ENCODE measurements at places on chromosomes 3 and 15.

DNA sequence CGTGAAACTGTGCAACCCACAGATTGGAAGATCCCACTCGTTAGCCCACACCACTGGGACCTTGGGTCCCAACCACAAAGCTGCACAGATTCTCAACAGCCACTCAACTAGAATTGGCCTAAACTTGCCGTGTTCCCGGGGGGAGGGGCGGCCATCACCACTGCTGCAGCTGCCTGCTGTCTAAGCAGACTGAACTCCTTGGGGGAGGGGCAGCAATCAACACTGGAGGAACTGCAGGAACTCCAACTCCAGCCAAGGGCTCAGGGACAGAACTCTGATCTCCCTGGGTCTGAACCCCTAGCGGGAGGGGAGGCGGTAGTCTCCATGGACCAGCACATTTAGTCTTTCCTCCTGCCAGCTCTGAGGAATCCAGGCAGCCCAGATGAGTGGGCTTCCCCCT, 205.9 kb downstream of the RSL24D1 start:
- no peak for DNase-seq

GRCh38 chr3:58350627-58351013, 17.9 kb downstream of the PXK start:
- DNase-seq, result no peak

DNA sequence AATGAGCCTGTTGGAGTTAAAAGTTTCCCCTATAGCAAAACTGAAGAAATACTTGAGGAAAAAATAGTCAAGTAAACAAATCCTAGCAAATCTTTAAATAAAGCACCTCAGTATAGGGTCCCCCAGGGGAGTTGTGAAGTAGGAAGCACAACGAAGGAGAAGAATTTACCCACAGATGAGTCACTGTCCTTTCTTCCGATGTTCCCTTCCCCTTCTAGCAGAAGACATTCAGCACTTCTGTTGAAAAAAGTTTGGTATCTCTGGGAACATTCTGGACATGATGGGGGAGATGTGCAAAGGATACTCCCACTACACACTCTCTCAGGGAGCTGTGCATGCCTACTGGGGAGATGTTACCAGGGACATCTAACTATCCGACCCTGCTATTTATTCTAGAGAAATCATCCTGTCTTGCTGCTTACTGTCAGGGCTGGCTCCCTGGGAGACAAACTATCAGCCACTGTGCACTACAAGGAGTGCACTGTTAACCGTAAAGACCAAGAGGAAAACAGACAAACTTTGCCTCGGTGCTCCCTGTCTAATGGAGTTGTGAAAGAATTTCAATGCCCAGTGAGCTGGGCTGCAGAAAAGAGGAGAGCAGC, 93.8 kb downstream of the RFTN1 start:
- DNase-seq, result no peak

DNA sequence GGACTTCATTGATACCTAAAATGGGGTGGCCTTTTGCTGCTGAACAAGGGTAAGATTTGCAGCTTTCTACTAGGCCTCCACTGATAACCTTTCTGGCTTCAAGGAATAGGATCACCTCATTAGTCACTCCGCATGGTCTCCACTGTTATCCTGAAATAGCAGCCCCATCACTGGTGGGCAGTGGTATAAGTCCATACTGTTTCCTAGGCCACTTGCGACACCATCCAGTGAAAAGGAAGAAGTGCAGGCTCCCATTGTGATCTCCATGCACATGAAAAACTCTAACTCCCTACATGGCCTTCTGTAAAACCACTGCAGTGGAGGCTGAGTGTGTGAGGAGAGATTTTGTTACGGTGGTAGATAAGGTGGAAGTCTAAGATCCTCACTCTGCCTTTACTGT, 1455.9 kb downstream of the SI start:
- DNase-seq, result no peak

GRCh38 chr15:92468991-92469390, 75.3 kb downstream of the ST8SIA2 start:
- DNase-seq, result no peak

DNA sequence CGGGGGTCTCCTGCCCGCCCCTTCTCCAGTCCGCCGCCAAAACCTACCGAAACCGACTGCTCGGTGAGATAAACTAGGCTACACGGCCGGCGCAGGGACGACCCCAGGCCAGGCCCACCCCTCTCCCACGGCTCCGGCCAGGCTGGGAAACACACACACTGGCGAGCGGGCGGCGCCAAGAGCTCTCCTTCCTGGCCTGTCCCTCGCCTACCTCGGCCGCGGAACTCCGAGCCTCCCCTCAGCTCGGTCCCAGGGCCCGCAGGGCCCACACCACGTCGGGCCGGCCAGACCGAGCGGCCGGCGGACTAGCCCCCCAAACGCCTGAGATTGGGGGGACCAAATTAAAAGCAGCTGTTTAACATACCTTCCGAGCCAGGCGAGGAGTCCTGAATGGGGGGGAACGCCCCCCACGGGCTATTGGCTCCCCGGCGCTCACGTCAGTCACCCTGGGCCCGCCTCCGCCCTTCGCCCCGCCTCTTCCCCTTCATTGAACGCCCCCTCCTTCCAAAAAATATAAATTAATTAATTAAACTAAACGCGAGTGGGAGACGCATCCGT, 4.0 kb upstream of the SIN3A start:
- DNase-seq, result peak; percentile 9

GRCh38 chr15:67174864-67175573, 79.4 kb downstream of the AAGAB start:
- DNase-seq, result peak; percentile 21

- DNase-seq, result no peak
Measured at GRCh38 chr3:57062101-57062631, 1.7 kb downstream of the SPATA12 start.

GRCh38 chr3:4501437-4501836, 8.3 kb downstream of the ITPR1 start:
- no peak for DNase-seq

- no peak for DNase-seq
Measured at GRCh38 chr15:71542836-71543235, 267.5 kb upstream of the NR2E3 start.

DNA sequence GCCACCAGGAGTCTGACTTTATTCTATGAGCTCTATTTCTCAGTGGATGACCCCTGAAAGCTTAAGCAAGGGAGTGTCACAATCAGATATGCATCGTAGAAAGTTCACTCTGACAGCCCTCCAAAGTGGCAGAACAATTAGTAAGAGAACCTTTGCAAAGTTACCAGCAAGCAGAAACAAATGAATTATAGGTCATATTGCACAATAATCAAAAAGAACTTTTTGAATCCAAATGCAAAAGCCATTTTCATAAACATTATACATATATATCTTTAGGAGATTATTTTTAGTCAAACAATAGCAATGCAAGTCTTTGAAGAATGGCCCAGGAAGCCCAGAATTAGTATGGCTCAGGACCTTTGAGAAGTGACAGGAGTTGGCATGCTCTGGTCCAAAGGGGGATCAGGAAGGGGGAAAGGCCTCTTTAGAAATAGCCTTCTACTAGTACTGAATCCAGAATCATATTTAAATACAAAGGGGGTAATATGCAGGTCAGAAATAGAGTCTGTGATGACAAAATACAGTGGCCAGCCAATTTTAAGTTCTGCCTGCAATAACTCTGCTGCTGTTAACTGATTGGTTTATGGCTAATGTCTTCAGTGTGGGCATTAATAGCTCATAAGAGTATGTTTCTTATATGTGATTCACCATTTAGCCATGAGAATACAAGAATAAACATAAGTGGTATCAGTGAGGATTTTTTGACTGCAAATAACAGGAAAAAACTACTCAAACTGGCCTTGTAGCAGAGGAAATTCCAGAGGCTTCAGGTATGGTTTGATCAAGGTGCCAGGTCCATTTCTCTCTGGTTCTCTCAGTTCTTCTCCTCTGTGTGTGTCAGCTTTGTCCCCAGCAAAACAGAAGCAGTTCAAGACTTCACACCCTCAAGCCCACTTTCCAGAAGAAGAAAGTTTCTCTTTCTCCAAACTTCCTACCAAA, 17.0 kb upstream of the ITGB5 start:
- DNase-seq, result no peak

- DNase-seq, result no peak
Measured at GRCh38 chr3:146796078-146796477, 190.9 kb upstream of the PLSCR5 start.

DNA sequence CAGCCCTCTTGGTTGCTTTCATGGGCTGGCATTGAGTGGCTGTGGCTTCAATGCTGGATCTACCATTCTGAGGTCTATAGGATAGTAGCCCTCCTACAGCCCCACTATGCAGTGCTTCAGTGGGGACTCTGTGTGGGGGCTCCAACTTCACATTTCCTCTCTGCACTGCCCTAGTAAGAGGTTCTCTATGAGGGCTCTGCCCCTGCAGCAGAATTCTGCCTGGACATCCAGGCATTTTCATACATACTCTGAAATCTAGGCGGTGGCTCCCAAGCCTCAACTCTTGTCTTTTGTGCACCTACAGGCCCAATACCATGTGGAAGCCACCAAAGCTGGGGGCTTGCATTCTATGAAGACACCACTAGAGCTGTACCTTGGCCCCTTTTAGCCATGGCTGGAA, 195.8 kb downstream of the IGSF11 start:
- no peak for DNase-seq

DNA sequence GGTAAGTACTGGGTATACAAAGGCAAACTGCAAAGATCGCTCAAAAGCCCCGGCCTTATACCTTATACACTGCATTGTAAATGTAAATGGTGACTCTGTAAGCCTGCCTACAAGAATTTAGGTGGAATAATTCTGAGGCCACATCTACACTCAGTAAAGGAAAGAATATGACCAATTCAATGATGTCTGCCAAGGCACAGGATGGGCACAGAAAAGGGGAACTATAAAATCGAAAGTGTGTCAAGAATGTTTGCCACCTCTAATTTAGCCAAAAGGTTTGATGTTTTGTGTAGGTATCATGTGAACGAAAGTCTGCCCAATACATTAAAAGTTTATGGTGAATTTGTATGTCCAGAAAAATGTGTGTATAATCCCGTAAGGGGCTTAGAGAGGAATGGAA, 96.1 kb downstream of the FOXP1 start:
- no peak for DNase-seq

- DNase-seq, result no peak
Measured at GRCh38 chr3:89113893-89114840, 6.7 kb downstream of the EPHA3 start.

DNA sequence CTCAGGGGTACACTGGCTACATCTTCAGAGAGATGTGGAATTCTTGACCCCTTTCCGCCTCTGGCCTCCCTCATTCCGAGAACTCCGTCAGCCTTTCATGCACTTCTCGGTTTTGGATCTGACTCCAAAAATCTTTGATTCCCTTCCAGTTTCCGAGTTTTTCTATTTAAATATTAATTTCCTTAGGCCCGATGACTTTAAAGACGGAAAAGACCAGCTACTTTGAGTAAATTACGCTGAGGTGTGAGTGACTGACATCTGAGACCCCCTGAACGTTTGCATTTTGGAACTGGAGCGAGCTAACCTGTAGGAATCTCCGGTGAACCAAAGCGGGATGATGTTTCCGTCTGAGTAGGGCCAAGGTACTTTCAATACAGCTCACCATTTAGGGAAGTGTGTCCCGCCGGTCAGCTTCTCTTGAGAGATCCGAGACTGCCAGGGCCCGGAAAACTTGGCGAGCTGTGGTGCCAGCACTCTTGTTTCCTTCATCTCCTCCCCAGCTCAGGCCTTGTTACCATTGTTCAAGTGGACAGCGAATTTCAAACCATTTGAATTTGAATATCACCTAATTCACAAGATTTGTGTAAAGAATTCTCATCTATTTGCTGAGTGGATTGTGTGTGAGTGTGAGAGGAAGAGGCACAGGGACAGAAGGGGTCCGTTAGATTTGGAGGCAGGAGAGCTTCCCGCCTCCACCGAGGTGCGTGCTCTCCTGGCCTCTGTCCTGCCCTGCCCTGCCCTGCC, 5.4 kb downstream of the SOX14 start:
- DNase-seq, result no peak

- no peak for DNase-seq
Measured at GRCh38 chr15:101669744-101670143, 17.6 kb upstream of the TM2D3 start.

- no peak for DNase-seq
Measured at GRCh38 chr3:57956119-57956832, 51.9 kb upstream of the FLNB start.

- DNase-seq, result no peak
Measured at GRCh38 chr15:52463638-52464037, 65.0 kb downstream of the MYO5A start.

GRCh38 chr15:38528294-38528693, 36.3 kb downstream of the RASGRP1 start:
- DNase-seq, result no peak

GRCh38 chr3:125055913-125056745, at the start of gene HEG1:
HEG1 (minus strand) TSS chr3:125055997; CDS start chr3:125055890, 107 bp downstream.
- no peak for DNase-seq

DNA sequence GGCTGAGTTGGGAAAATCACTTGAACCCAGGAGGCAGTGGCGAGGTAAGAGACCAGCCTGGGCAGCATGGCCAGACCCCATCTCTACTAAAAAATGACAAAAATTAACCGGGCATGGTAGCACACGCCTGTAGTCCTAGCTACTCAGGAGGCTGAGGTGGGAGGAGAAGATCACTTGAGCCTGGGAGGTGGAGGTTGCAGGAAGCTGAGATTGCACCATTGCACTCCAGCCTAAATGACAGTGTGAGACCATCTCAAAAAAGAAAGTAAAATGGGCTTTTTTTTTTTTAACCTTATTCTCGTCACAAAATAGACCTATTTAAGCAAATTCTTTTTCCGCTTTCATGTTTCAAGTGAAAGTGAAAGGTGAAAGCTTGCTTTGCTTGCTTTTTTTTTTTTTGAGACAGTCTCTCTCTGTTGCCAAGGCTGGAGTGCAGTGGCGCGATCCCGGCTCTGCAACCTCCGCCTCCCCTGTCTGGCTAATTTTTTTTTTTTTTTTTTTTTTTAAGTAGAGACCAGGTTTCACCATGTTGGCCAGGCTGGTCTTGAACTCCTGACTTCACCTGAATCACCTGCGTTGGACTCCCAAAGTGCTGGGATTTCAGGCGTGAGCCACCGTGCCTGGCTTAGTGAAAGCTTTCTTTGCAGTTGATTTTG, 3.6 kb downstream of the PDIA3 start:
- no peak for DNase-seq

- DNase-seq, result no peak
Measured at GRCh38 chr3:143014921-143015320, 13.6 kb downstream of the U2SURP start.

- DNase-seq, result no peak
Measured at GRCh38 chr3:97297032-97297431, 467.5 kb upstream of the ARL6 start.

DNA sequence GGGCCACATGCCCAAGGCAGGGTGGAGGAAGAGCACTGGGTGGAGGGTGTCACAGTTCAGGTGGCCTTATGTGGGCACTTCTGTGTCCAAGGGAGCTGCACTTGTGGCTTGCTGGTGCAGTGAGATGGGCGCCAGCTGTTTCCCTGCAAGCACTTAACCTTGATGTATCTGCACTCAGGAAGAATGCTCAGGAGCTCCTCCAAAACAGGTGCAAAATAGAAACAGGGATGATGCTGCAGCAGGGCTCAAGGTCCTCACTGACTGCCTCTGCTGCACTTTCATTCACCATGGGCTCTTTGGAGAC, 151.3 kb downstream of the CADPS start:
- DNase-seq, result no peak

Measured in DMS153 (cell line).